ENCODE measurements at places on chromosomes 7 and 10.

DNA sequence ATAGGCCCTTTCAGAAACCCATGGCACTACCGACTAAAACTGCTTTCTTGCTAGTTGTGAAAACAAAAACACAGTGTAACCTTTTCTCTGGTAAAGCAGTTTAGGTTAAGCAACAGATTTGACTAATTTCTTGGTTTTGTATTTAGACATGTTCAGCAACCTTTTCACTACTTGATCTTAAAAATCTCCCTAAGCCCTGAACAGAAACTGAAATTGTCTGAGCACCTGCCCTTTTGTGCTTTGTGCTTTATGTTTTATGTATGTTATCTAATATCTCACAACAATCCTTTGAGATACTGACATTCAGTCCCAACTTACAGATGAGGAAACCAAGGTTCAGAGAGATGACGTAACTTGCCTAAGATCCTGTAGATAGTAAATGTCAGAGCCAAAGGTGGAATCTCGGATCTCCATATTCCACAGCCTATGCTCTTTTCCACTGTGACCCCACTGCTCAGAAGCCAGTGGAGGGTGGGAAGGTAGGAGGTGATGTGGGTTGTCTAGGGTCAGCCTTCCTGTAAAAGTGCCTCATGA is 146.6 kb downstream of the LCOR start:
- no peak for DNase-seq

GRCh38 chr7:33802600-33802999 is 102.7 kb upstream of the BMPER start:
- no peak for DNase-seq

DNA sequence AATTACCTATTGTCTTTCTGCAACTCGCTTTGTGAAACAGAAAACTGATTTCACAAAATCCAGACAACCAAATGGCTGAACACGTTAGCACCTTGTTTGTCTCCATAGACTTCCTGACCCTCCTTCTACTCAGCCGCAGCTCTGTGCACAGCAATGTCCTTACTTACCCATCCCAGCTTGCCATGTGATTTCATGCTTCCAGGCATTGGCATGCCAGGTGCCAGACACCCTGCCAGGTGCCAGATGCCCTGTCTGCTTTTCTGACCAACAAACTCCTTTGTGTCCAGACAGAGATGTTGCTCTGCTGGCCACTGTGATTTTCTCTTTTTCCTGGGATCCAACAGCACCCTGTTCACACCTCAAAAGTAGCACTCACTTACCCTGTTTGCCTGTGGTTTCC is 16.1 kb upstream of the FAM170B start:
- DNase-seq: no peak

- no peak for DNase-seq
Observed at GRCh38 chr7:99748846-99749579, 14.0 kb upstream of the CYP3A7 start.

DNA sequence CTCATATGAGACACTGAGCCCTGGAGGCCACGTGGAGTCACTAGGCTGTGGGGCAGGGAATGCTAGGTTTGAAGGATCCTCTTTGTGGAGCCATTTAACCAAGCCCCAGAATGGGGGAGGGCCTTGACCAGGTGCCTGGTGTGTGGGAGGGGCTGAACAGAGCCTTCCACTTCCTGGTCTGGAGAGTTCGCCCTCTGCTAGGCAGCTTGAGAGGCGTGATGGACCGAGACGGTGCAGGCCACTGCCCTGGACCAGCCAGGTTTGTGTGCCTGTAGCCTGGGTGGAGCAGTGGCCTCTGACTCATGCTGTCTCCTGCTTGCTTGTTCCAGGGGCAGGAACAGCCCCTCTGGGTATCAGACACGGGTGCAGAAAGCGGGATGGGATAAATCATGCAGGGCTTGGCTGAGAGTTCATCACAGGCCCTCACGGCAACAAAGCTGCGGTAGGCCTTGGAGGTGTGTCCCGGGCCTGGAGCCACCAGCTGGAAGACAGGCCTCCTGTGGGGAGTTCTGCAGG is 27.4 kb downstream of the ADAMTS14 start:
- no peak for DNase-seq

DNA sequence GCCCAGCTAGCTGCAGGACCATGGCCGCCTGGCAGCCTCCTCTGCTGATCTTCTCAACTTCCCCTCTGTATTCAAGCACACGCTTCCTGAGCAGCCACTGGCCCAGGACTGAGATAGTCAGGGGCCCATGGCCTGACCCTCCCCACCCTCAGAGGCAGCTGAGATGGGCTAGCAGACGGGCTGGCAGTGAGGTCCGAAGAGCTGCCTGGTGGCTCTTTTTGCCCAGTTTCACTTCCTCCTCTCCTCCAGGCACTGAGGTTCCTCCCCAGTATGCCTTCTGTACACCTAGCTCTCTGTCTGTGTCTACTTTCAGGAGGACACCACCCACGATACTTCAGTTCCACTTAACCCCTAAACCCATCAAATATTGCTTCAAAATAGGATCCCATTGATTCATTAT is 395.6 kb downstream of the TNS3 start:
- DNase-seq: no peak

DNA sequence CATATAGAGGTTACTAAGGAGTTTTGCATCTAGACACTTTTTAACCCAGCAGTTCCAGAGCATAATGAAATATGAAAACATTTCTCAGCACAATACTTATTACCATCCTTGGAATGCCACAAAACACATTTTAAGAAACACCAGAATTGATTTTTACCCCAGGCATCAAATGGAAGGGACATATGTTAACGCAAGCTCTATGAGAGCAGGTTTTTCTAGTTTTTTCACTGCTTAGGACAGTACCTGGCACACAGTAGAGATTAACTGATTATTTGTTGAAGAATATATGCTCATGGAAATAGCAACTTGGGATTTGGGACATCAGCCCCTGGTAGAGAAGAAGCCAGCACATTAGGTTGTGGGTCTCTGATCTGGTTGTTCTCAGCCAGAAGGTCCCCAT is 67.0 kb upstream of the ARID5B start:
- DNase-seq: no peak

DNA sequence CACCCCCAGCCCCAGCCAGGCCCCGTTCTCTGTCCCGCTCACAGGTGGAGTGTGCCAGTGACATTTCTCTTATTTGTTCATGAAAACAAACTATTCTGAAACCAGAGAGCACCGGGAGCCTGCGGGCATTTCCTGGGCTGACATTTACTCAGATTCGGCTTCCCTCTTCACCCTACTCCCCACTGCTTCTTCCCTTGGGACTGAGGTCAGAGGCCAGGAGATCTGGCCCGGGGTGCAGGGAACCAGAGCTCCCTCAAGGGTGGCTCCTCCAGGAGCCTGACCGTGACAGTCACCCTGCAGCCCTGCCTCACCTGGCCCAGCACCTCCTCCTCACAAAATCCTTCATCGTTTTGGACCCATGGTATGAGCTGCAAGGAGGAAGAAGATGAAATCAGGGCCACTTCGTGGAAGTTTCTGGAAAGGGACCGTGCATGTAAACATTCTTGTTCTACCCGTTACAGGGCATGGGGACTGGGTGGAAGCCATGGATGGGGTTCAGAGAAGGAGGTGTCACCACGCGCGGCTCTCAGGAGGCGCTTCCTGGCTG is 12.2 kb downstream of the BHLHA15 start:
- no peak for DNase-seq

DNA sequence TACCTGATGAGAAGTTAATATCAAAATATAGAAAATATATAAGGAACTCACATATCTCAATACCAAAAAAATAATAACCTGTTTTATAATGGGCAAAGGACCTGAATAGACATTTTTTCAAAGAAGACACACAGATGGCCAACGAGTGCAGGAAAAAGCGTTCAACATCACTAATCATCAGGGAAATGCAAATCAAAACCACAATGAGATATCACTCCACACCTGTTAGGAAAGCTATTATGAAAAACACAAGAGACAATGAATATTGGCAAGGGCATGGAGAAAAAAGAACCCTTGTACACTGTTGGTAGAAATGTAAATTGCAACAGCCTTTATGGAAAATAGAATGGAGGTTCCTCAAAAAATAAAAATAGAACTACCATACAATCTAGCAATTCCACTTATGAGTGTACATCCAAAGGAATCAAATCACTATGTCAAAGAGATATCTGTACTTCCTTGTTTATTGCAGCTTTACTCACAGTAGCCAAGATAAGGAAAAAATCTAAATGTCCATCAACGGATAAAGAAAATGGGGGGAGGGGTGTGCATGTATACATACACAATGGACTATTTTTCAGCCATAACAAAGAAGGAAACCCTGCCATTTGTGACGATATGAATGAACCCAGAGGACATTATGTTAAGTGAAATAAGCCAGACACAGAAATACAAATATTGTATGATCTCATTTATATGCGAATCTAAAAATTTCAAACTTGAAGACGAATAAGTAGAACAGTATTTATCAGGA is 3.6 kb upstream of the ALOX5 start:
- no peak for DNase-seq

GRCh38 chr7:27784399-27785053 is 44.6 kb downstream of the TAX1BP1 start:
- peak; percentile 54 for DNase-seq

- DNase-seq: no peak
Observed at GRCh38 chr10:103648251-103648635, 154.7 kb downstream of the NEURL1 start.

GRCh38 chr10:57849691-57850357 is 417.9 kb downstream of the IPMK start:
- no peak for DNase-seq

DNA sequence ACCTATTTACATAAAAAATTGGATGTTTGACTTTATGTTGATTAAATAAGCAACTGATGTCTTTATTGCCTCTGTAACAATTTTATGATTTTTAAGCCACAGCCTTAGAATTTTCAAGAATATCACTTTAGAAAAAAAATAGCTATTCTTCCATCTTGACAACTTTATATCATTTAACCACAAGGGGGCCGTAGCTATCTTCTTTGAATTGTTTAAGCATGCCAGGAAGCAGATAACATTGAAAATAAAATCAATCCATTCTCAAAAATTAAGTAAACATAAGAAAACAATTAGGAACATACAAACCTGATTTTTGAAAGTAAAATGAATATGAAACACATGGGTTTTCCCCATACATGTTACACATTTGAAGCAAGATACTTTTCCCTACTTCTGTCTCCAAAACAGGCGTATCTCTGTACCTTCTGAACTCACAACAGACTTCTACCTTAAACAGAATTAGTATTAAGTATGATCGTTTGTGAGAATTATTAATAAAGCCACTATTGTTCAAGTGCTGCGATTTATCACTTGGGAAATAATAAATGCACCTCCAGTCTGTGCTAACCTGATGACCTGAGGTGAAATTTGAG is 209.0 kb downstream of the CACNA2D1 start:
- peak; percentile 55 for DNase-seq

DNA sequence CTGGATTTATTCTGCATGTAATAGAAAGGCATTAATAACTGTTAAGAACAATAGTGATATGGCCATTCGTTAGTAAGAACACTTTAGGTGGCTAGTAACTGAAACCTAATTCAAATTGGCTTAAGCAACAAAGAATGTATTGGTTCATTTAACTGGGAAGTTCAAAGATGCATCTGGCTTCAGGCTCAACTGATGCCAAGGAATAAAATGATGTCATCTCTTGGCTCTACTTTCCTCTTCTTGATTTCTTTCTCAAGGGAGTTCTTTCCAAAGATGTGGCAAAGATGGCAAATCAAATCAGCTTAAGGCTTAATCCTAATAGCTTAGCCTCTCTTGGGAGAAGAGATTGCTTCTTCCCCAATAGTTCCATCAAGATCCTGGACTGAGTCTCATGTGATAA is 51.6 kb downstream of the PIK3CG start:
- DNase-seq: no peak

GRCh38 chr10:119183664-119184412 is 5.2 kb upstream of the PRDX3 start:
- DNase-seq: no peak

GRCh38 chr7:81232084-81232799 is 313.4 kb upstream of the SEMA3C start:
- no peak for DNase-seq

GRCh38 chr10:32948451-32948850 is 9.6 kb downstream of the ITGB1 start:
- no peak for DNase-seq

GRCh38 chr7:296373-296945 is 6.5 kb downstream of the FOXL3 start:
- DNase-seq: no peak

GRCh38 chr10:49733866-49734265 is 28.3 kb downstream of the OGDHL start:
- DNase-seq: no peak

DNA sequence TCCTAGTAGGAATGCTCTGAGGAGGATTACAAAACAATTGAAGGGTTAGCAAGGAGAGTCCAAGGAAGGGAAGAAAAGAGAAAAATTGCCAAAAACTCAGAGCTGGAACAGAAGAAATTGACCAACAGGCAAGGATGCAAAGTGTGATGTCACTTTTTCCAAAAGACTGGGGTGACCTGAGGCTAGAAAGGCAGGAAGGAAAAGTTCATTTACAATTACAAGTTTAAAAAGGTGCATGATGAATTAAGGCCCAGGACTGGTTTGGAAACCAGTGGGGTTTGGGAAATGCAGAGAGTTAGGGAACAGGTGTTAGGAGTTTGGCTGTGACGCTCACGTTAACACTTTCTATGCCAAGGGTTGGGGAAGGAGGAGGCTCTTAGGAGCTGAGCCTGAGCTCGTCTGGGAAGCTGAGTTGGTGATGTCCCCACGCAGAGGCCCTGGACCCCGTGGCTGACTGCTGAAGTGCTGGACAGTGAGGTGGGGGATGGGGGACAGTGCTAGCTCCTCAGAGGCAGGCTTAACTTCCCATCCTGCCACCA is 92.6 kb upstream of the PODXL start:
- DNase-seq: no peak

DNA sequence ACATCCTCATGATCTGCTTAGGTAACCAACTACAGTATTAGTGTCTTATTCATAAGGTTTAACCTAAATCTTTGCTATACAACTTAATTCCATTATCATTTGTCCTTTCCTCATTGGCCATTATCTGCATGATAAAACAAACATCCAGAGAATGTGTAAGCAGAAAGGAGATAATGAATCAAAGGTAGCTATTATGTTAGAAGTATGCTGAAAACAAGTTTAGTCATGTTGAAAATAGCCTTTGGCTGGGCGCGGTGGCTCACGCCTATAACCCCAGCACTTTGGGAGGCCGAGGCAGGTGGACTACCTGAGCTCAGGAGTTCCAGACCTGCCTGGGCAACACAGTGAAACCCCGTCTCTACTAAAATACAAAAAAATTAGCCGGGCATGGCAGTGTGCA is 78.2 kb downstream of the NT5C2 start:
- DNase-seq: no peak

- no peak for DNase-seq
Observed at GRCh38 chr7:132410385-132410784, 165.9 kb downstream of the PLXNA4 start.

- DNase-seq: peak; percentile 30
Observed at GRCh38 chr10:16381083-16381482, 55.7 kb upstream of the PTER start.

GRCh38 chr10:98563811-98564210 is 117.1 kb upstream of the HPS1 start:
- DNase-seq: no peak

DNA sequence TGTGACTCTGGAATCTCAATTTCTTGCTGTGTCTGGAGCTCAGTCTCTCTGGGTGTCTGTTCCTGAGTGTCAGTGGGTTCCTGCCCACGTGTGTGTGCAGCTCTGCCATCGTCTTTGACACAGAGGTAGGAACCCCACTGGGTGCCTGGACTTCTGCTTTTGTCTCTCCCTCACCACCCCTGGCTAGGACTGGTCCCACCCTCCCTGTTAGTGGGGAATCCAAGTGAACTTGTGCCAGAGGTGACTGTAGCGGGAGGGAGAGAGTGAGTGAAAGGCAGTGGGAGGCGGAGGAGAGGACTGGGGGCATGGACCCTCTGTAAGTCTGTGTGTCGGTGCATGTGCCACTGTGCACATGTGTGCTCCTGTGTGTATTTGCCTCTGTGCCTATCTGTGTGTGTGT is 299.9 kb upstream of the ZMIZ1 start:
- no peak for DNase-seq

All from HCEC 1CT (cell line).